Activated CD4-positive, alpha-beta T cell treated with anti-CD3 and anti-CD28 coated beads for 36 hours (primary cell): ENCODE measurements at places on chromosomes 5 and 9. TPM values are rescaled to one million over a fixed set of nuclear protein-coding genes. Genes with fewer than 3 reads are reported as not detected.
A peak's percentile ranks its signal among the peaks of the same experiment; 100 is the strongest.

Gene TMC1
- total RNA-seq: not detected

GRCh38 chr9:107330420-107330819, 47.3 kb downstream of the RAD23B start:
- no peak for DNase-seq

Gene MARCOL
- total RNA-seq: not detected

DNA sequence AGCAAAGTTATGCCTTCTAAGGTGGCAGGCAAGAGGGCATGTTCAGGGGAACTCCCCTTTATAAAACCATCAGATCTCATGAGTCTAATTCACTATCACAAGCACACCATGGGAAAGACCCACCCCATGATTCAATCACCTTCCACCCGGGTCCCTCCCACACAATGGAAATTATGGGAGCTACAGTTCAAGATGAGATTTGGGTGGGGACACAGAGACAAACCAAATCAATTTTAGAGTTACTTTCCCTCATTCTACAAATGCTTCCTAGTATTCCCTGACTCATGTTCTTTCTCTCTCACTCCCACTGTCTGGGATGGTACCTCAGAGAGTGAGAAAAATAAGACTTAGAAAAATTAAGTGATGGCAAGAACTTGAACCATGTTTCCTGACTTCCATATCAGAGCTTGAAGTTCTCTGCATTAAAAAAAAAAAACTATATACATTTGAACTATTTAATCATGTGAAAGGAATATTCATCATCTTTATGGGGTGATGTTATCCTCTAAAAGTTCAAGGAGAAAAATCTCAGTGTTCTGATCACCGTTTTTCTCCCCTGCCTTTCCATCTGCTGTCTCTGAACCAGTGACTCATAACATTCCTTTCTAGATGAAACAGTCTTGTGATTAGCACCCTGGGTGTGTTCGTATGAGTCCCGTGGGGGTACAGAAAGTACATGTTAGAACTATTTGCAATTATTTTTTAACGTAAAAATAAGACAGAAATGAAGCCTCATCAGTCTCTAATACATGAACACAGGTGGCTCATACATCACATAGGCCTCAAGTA, 282.9 kb downstream of the SLF1 start:
- DNase-seq: no peak

GRCh38 chr9:86286278-86286677, 3.9 kb upstream of the ISCA1 start:
- no peak for DNase-seq

GRCh38 chr5:132473019-132473531, 17.5 kb downstream of the IRF1 start:
- DNase-seq: peak; percentile 83

- DNase-seq: no peak
These were observed 170.6 kb upstream of the MEF2C start for GRCh38 chr5:89053547-89053946.

DNA sequence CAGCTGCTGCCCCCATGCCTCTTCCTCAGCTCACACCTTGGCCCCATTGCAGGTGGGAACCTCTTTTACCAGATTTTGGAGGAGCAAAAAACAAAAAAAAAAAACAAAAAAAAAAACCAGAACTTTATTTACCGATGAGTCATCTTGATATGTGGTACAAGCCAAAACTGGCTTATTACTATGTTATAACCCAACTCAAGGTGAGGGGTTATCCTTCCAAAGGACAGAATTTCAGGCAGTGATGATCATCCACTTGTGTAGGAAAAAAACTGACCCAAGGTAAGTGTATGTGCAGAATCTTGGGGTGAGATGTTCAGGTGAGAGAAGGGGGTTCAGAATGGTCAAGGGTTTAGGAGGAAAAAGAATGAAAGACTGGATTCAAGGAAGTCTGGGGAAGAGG, 142.6 kb upstream of the FST start:
- no peak for DNase-seq

- DNase-seq: no peak
These were observed 610.6 kb upstream of the GRAMD2B start for GRCh38 chr5:125812651-125813050.

GRCh38 chr5:133289686-133290367, 238.0 kb downstream of the HSPA4 start:
- no peak for DNase-seq

DNA sequence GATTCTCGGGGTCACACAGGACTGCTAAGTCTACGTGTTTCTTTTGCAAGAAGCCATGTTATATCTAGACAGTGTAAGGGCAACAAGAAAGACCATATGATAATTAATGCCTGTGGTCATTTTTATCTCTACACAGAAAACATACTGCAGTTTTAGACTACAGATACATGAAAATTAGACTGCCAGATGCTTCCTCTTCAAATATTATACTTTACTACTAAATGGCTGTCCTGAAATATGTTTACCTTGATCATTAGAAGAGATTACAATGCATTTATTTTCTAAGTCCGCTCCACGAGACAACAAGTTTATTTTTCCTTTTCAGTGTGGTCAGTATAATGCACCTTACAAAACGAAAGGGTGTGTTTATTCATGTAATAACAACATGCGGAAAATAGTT, 147.6 kb downstream of the KIAA0825 start:
- DNase-seq: no peak

Gene TOR1A
- total RNA-seq: 34.9 TPM

Gene FAM169A
- 6.1 TPM for total RNA-seq

- no peak for DNase-seq
These were observed 1.9 kb downstream of the SPARC start for GRCh38 chr5:151684690-151685361.

DNA sequence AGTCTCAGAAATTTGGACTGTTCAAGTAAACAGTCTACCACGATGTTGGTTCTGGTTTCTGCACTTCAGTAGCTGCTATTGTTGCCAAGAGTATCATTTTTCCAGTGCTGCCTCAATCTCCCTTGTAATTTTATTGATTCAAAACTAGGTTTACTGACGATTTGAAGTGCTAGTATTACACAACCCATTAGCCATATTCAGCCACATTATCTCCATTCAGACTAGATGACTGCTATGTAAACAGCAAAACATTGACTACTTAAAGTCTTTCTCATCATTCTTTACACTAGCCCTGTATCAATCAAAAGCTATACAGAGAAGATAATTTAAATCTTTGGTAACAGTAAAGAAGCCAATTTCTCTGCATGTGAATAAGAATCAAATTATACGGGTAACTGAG, 102.0 kb upstream of the TSLP start:
- DNase-seq: no peak

- DNase-seq: no peak
These were observed 622.3 kb downstream of the SEMA5A start for GRCh38 chr5:8923526-8923925.

Gene ADGRD2
- total RNA-seq: not detected

Gene GPRIN1
- total RNA-seq: 3.8 TPM

GRCh38 chr5:140349244-140349643, 2.8 kb upstream of the HBEGF start:
- no peak for DNase-seq

DNA sequence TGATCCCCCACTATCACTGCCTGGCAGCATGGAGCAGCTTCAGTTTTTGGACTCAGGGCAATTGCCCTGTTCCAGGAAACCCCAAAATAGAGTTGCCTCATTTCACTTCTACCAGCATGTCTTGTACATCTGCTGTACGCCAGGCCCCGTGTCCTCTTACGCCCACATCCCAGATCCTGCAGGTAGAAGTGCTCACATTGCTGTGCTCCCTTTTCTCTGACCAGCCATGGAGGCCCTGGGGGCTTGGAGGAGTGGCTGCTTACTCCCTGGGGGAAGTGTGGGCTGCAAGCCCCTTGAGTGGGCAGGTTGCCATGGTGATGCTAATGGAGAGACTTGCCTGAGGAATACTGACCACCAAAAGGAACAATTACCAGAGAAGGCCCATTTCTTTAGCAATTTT, 55.6 kb upstream of the KCNIP1 start:
- no peak for DNase-seq

- peak; percentile 7 for DNase-seq
These were observed at the start of gene CDH6 for GRCh38 chr5:31193591-31194467. TSS of gene CDH6 (plus strand) at chr5:31193686. CDS start at chr5:31267474, 73,788 bp downstream.

DNA sequence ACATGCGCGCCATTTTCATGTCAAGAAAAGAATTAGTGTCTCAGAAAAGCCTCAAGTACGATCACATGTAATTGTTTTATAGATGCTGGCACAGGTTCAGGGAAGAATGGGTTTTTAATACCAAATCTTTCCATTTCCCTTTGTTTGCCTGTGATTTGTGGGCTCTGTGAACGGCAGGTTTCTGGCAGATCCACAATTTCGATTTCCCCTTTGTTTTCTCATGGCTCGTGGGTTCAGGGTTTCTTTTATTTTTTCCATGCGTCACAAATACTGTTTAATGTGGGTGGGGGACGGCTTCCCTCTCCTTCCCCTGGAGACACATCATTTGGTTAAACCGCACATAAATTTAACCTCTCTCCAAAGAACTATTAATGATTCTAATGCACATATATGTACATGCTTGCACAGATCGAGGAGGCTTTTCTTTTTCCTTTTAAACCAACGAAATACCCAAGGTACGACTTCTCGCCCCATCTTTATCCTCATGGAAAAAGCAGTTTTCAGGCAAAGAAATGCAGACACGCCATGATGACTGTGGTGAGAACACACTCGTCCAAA, 195.9 kb downstream of the SLIT3 start:
- no peak for DNase-seq

- DNase-seq: no peak
These were observed 1.3 kb downstream of the GPSM1 start for GRCh38 chr9:136328622-136329041.

Gene CDH9
- total RNA-seq: not detected

GRCh38 chr5:158410976-158411375, 552.0 kb upstream of the CLINT1 start:
- DNase-seq: no peak

DNA sequence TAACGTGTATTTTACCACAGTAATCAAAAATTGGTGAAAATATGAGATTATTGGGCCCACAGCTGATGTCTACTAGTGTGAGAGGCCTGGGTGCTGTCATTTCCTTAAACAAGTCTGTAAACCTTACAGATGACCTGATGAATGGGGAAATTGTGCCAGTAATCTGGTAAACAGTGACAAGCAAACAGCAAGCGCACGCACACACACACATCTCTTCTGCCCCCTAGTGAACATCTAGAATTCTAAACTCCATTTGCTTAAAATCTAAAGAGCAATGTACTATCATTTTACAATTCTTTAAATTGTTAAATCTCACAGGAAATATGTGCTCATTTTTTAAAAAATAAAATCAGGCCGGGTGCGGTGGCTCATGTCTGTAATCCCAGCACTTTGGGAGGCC, 7.5 kb upstream of the RAPGEF1 start:
- DNase-seq: no peak

DNA sequence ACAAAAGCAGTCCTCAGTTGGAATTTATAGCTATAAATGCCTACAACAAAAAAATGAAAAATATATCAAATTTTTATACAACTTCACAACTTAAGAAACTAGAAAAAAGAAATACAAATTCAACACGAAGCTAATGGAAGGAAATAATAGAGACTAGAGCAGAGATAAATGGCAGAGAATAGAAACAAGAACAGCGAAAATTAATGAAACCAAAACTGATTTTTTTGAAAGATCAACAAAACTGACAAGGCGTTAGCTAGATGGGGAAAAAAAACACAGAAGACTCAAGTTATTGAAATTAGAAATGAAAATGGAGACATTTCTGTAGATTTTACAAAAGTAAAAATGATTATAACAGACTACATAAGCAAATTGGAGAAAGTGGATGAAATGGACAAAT, 20.6 kb downstream of the TPD52L3 start:
- no peak for DNase-seq

Gene CCNI2
- total RNA-seq: 4.6 TPM

GRCh38 chr5:84411832-84412605, 27.3 kb upstream of the EDIL3 start:
- no peak for DNase-seq

Gene ACER2
- 1.6 TPM for total RNA-seq

DNA sequence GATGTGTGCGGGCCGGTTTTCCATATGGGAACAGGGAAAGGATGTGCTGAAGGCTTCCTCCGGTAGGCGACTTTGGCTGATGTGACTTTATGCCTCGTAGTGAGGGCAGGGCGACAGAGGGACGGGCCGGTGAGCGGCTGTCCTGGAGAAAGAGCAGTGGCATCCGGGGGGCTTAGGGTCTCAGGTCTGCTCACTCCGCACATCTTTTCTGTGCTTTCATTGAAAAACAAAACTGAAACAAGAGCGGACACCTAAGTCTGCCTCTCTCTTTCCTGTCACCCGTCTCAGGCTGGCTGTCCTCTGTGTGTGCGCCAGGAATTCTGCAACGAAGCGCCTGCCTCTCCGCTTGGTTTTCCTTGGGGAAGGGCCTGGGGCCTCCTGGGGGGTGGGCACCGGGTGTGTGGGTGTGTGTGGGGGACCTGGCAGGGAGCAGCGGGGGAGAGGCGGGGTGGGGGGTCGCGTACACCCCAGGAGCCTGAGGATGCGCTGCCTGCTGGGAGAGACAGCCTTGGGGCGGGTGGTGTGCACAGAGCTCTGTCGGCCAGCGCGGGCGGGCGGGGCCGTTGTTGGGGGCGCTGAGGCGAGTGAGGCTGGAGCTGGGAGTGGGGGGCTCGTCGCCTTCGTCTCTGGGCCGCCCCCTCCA, 580 bp upstream of the PRRX2 start:
- DNase-seq: no peak

DNA sequence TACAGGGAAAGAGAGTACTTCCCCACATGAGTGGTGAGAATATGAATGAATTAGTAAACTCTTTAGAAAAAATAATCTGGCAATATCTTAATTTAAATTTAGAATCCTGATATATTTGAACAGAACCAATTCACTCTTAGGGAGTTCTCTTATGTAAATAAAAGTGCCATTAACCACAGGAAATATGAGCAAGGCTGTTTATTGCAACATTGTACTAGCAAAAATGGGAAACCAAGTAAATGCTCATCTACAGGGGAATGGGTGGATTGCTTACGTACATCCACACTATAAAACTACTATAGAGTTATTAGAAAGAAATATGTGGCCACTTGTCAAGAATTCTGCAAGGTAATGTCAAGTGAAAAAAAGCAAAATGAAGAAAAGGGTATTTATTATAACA, 274.5 kb downstream of the TLE1 start:
- no peak for DNase-seq

Gene NIPAL4
- total RNA-seq: 3.7 TPM

- DNase-seq: no peak
These were observed 64.9 kb downstream of the MARCHF3 start for GRCh38 chr5:126965487-126965886.

DNA sequence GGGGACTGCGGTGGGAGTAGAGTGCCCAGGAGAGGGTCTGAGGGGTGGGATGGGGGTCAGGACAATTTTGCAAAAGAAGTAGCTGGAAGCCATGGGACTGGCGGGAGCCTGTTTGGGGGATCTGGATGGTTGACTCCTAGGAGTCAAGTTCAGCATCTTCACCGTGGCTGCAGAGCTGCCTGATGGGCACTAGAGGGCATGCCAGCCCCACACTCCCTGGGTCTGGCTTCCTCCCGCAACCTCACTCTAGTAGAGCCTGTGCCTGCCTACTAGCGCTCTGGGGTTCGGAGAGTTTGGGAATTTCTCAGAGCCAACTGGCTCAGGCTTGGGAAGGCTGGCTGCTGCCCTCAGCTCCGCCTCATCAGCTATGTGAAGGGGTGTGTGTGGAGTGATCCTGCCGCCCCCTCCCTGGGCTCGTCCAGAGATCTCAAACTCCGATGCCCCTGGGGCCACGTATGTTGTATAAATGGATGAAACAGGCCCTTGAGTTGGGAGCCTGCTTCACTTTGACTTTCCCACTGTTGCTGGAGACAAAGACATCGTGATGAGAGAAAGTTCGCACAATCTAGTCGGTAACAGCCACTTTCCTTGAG, 10.8 kb downstream of the TSPAN17 start:
- peak; percentile 85 for DNase-seq
